ENCODE measurements at places on chromosomes 7 and 10. TPM values are rescaled to one million over a fixed set of nuclear protein-coding genes. Genes with fewer than 3 reads are reported as not detected.

RPEL1 gene
- total RNA-seq, result not detected

CRHR2 gene
- total RNA-seq, result 1.2 TPM

FAM25A gene
- total RNA-seq, result not detected

MACROH2A2 gene
- total RNA-seq, result 72.3 TPM

VWA2 gene
- 2.4 TPM for total RNA-seq

CHAT gene
- total RNA-seq, result 1.7 TPM

OR2A42 gene
- total RNA-seq, result not detected

PNLIP gene
- total RNA-seq, result 0.74 TPM

CYP2C9 gene
- total RNA-seq, result not detected

PTPRN2 gene
- total RNA-seq, result 9.8 TPM

GPR146 gene
- 14.4 TPM for total RNA-seq

OPN4 gene
- total RNA-seq, result 0.19 TPM

ZNF138 gene
- 13.1 TPM for total RNA-seq

CPVL gene
- total RNA-seq, result 26.6 TPM

DPYSL4 gene
- total RNA-seq, result 21.0 TPM

SLC26A3 gene
- total RNA-seq, result 1.1 TPM

DPP6 gene
- 78.3 TPM for total RNA-seq

ADAMTS14 gene
- 0.93 TPM for total RNA-seq

CYP26C1 gene
- total RNA-seq, result 0.31 TPM

ALOX5 gene
- total RNA-seq, result 13.7 TPM

Measured in testis (tissue), 5 donors.